ENCODE measurements at places on chromosomes 2 and 18.

- no peak for DNase-seq
These were observed 5.0 kb downstream of the ZNF516 start for GRCh38 chr18:76490033-76490432.

GRCh38 chr2:3198119-3198518 is 179.5 kb downstream of the EIPR1 start:
- DNase-seq, result no peak

- no peak for DNase-seq
These were observed 20.9 kb downstream of the SPEG start for GRCh38 chr2:219455581-219455980.

- DNase-seq, result no peak
These were observed 87.0 kb downstream of the FARSB start for GRCh38 chr2:222568865-222569264.

DNA sequence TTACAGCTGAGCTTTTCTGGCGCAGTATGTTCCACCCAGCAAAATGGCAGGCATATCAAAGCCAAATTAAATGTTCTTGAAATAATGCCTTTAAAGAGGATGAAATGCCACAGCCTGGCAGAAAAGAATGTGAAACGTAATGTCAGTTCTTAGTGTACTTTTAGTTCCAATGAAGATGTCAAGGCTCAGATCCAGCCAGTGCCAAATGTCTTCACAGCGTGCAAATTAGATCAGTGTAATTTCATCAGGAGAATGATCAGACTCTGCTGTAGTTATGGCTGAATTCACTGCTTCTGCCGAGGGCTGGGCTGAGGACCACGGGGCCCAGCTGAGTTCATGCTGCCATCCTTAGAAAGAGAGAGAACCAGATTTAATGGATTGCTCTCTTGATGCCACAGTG is 78.7 kb upstream of the ITGA4 start:
- no peak for DNase-seq

GRCh38 chr2:128280901-128281321 is 37.8 kb downstream of the HS6ST1 start:
- DNase-seq, result no peak

GRCh38 chr2:16053437-16054257 is 113.3 kb downstream of the MYCN start:
- no peak for DNase-seq

GRCh38 chr2:176502619-176503018 is 233.4 kb downstream of the MTX2 start:
- no peak for DNase-seq

GRCh38 chr18:73240899-73241298 is 373.1 kb upstream of the NETO1 start:
- no peak for DNase-seq

DNA sequence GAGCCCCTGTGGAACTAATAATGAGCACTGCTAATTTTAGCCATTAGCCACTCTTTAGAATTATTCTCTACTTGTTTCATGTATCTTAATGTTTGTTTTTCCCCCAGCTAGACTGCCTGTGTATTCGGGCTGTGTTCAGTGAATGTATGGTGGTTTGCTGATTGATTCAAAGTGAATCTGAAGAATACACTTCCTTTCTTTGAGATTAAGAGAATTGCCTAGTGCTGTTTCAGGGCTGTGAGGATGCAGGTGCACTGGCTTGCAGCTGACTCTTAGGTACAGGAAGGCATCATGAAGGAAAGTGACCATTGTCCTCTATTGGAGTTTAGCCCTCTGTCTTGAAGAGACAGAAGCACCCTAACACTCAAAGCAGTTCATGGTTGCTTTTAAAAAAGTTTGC is 138.7 kb downstream of the CERS6 start:
- DNase-seq, result no peak

- no peak for DNase-seq
These were observed 206.5 kb upstream of the FANCL start for GRCh38 chr2:58447586-58447985.

- no peak for DNase-seq
These were observed 76.1 kb downstream of the AFF3 start for GRCh38 chr2:100066246-100066645.

Measured in progenitor cell of endocrine pancreas (in vitro differentiated cells).